ENCODE measurements at places on chromosomes 1 and 21.

- peak; percentile 2 for DNase-seq
Observed at GRCh38 chr1:42529724-42530181, 66.7 kb downstream of the CCDC30 start.

- no peak for DNase-seq
Observed at GRCh38 chr1:44113095-44113609, 5.5 kb upstream of the KLF17 start.

DNA sequence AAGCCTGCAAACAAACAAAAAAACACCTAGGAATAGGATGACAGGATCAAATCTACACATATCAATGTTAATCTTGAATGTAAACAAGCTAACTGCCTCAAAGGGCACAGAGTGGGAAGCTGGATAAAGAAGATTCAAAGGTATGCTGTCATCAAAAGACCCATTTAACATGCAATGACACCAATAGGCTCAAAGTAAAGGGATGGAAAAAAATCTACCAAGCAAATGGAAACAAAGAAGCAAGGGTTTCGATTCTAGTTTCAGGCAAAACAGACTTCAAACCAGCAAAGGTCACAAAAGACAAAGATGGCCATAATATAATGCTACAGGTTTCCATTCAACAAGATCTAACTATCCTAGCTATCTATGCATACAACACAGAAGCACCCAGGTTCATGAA, 16.2 kb upstream of the OR2T10 start:
- DNase-seq = no peak

- DNase-seq = no peak
Observed at GRCh38 chr21:36926989-36927718, 39.3 kb downstream of the HLCS start.

- DNase-seq = no peak
Observed at GRCh38 chr1:215502081-215502480, 65.0 kb upstream of the KCTD3 start.

- DNase-seq = no peak
Observed at GRCh38 chr1:27979151-27979858, 19.5 kb downstream of the XKR8 start.

- no peak for DNase-seq
Observed at GRCh38 chr1:101060992-101061391, 35.4 kb upstream of the DPH5 start.

- DNase-seq = no peak
Observed at GRCh38 chr1:229150518-229150917, 120.4 kb upstream of the RAB4A start.

DNA sequence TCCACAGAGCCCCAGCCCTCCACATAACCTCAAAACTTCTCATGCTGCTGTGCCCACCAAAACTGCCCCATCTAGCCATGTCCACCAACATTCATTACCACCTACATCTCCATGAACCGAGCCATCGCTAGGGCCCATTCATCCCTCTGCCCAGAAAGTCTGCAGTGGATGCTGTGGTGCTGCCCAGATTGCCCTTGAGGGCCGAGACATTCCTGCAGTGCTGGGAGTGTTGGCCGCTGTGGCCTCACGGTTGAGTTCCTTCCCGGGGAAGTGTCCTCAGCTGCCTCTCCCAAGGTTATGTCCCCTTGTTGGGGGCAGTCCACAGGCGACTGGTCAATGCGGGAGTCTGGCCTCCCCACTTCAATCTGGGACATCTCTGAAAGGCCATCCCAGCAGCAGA, 30.3 kb upstream of the DMBX1 start:
- no peak for DNase-seq

DNA sequence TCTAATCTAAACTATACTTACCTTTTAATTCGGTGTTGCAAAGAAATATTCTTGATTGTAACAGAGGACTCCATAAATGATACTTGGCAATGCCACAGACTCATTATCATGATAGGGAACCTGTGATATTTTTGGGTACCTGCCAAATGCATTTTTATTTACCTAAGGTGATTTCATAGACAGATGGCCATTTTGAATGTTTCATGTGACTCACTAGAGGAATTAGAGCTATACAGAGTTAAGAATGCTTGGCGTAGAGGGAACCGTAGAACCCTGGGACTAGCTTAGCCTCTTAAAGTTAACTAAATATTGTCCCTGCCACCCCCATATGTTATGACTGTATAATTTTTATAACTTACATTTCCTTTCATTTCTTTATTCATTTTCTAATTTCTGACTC, 136.1 kb downstream of the DISP1 start:
- no peak for DNase-seq

GRCh38 chr1:109776911-109777310, 13.2 kb upstream of the EPS8L3 start:
- peak; percentile 64 for DNase-seq

GRCh38 chr1:92441697-92442342, 44.9 kb downstream of the GFI1 start:
- no peak for DNase-seq

DNA sequence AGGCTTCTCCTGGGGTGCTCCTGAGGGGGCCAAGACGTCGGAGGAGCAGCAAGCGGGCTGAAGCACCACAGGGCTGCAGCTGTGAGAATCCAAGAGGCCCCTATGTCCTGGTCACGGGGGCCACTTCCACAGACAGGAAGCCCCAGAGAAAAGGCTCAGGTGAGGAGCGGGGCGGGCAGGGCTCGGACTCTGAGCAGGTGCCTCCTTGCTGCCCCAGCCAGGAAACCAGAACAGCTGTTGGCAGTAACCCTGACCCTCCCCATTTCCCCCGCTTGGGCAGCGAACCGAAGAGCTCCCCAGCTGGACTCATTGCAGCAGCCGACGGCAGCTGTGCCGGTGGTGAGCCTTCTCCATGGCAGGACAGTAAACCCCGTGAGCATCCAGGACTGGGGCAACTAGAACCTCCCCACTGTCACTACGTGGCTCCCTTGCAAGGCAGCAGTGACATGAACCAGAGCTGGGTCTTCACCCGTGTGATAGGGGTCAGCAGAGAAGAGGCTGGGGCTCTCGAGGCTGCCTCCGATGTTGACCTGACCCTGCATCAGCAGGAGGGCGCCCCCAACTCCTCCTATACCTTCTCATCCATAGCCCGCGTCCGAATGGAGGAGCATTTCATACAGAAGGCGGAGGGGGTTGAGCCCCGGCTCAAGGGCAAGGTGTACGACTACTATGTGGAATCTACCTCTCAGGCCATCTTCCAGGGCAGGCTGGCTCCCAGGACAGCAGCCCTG, 625 bp downstream of the KLHDC7A start:
- DNase-seq = no peak

- no peak for DNase-seq
Observed at GRCh38 chr1:236953151-236953700, 51.0 kb downstream of the MT1HL1 start.
